ENCODE measurements at places on chromosomes 1 and 21.

DNA sequence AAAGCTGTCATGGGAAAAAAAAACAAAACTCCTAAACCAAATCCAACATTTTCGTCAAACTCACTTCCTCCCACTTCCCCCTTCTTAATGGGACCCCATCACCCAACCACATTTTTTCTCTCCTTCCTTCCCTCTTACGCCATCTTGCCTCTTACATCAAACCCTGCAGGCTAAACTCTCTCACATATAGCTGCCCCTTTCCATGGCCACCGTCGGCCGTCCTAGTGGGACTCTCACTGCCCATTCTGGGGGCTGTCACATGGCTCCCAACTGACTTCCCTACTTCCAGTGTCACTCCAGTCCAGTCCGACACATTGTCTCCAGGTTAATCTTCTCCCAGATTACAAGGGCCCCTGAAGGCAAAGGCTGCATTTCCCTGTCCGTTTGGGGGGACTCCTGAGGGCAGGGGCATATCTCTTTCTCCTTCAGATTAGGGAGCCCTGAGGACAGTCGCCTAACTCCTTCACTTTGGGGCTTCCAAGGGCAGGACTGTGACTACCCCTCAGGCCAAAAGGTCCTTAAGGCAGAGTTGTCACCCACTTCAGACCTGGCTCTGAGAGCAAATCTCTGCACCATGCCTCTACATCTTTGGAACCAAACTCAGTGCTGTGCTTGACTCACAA is 658 bp downstream of the UBXN11 start:
- DNase-seq: no peak

DNA sequence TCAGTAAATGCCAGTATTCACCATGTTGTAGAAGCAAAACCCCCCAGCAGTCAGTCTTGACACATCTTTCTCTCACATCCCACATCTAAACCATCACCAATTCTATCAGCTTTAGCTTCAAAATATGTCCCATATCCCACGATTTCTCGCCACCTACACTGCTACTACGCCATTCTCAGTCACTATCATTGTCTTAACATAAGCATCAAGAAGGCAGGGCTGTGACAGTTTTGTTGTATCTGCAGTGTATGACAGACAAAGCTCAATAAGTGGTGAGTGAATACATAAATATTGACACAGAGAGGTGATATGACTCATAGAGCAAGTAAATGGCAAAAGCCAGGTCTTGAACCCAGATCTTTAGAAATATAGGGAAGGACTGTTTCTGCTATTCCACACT is 59.9 kb downstream of the JAK1 start:
- DNase-seq: no peak

GRCh38 chr1:100438789-100439188 is 86.5 kb downstream of the CDC14A start:
- DNase-seq: no peak

DNA sequence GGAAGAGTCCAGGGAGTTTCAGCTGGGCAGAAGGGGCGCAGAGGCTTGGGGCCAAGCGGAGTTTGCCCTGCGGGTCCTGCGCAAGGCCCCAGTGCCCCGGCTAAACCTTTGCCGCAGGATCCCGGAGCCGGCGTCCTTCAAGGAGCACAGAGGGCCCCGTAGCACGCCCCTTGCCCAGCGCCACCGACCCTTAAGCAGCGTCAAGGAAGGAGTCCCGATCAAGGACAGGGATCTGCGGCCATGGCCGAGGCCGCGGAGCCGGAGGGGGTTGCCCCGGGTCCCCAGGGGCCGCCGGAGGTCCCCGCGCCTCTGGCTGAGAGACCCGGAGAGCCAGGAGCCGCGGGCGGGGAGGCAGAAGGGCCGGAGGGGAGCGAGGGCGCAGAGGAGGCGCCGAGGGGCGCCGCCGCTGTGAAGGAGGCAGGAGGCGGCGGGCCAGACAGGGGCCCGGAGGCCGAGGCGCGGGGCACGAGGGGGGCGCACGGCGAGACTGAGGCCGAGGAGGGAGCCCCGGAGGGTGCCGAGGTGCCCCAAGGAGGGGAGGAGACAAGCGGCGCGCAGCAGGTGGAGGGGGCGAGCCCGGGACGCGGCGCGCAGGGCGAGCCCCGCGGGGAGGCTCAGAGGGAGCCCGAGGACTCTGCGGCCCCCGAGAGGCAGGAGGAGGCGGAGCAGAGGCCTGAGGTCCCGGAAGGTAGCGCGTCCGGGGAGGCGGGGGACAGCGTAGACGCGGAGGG is 520 bp downstream of the CLIC6 start:
- DNase-seq: no peak

- DNase-seq: no peak
Observed at GRCh38 chr1:32939655-32940371, 24.8 kb downstream of the RNF19B start.

DNA sequence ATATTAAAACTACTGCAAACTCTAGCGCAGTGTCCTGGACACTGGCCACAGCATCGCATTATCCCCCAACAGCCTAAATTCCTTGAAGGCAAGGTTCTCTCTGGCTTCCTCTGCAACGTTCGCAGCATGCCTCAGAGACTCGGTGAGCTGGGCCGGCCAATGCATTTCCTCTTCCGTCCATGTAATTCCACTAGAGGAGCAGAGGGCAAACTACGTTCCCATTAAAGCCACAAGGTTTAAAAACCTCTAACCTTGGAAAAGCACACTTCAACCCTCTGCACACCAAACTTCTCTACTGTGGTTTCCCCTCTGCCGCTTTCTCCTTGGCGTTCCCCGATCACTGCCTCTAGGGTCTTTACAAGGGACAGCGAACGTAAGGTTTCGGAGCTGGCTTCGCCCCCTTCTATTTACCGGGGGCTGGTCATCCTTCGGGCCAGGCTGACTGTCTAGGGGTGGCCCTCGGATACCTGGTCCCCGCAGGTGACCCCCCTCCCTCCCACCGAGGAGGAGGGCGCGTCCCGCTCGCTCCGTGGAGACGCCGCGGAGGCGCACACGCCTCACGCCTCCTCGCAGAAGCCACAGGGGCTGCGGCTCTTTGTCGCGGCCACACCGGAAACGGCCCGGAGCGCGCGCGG is 456 bp upstream of the SMYD2 start:
- DNase-seq: no peak

GRCh38 chr1:47137198-47137597 is at the start of gene CYP4A22:
Gene CYP4A22 (plus strand): TSS chr1:47137441. CDS start chr1:47137486, 45 bp downstream.
- DNase-seq: no peak

GRCh38 chr1:179153217-179153616 is 71.3 kb downstream of the TOR3A start:
- DNase-seq: no peak

DNA sequence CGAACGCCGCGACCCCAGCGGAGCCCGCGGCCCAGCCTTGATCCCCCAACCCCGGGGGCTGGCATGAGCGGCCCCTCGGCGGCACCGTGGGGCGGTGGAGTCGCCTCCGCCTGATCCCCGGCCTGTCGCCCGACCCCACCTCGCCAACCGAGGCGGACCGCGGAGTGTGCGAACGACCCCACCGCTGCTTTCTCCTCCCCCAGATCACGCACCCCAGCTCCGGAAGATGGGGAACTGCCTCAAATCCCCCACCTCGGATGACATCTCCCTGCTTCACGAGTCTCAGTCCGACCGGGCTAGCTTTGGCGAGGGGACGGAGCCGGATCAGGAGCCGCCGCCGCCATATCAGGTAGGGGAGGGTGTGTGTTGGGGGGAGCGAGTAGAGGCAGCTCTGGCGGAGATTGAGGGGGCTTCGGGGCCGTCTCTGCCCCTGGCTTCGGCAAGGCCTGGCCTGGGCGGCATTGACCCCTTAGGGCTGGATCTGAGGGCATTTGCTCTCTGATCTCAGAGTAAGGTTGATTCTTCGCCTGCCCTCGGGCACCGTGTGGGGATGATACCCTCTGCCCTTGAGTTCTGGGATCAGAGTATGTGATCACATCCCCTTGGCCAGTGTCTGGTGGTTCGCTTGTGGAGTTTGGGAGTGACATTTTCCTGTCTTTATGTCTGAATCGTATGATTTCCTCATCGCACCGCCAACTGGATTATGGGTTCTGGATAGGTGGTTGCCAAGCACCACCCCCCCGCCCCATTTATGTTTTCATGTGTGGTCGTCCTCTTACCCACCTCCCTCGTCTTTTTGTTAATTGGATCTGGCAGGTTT is 668 bp downstream of the RNF11 start:
- DNase-seq: peak; percentile 18

GRCh38 chr1:2950926-2951305 is 70.4 kb upstream of the ACTRT2 start:
- no peak for DNase-seq

DNA sequence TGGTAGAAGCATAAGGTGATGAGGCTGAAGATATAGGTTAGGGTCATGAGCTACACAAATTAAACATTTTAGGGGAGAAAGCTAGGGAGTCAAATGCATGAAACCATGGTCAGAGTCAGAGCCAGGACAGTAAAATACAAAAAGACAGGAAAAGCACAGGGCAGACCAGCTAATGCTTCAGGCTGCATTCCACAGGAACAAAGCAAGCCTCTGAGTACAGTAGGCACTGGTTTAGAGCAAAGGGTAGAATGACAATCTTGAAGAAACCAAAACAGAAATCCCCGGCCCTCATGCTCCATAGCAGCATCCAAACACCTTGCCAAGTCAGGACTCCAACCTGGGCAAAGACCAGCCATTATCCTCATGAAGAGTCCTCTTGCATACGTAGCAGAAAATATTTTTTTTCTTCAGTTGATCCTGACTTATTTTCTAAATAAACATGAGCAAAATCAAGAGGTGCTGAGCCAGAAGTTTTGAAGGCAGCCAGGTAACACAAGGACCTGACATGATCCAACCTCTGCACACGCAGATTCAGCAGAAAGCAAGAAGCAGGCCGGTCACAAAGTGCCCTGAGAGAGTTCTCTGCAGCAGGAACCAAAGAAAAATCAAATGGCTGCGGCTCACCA is 273.1 kb downstream of the TTLL7 start:
- DNase-seq: no peak

DNA sequence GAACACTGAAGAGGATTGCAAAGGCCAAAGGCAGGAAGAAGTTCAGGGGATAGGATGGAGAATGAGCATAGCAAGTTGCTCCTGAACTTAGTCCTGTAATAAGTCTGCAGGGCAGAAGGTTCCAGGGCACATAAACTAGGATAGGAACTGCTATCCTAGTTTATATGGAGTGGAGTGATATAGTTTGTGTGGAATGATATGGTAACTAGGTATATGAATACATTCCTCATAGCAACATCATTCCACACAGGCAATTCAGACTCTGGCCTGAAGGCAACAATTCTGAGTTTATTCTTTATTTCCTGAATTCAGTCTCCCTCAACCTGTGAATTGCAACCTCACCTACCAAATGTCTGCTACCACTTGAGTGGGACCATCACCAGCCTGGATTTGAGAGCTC is 154.9 kb upstream of the GREM2 start:
- no peak for DNase-seq

All from stimulated activated CD8-positive, alpha-beta memory T cell treated with anti-CD3 and anti-CD28 coated beads, Interleukin-4, amount 100 ng/mL, for 4 hours (primary cell).